ENCODE measurements at places on chromosomes 3 and 15.
A peak's percentile ranks its signal among the peaks of the same experiment; 100 is the strongest.

GRCh38 chr3:140859592-140860336, 81.9 kb upstream of the SLC25A36 start:
- DNase-seq = no peak

DNA sequence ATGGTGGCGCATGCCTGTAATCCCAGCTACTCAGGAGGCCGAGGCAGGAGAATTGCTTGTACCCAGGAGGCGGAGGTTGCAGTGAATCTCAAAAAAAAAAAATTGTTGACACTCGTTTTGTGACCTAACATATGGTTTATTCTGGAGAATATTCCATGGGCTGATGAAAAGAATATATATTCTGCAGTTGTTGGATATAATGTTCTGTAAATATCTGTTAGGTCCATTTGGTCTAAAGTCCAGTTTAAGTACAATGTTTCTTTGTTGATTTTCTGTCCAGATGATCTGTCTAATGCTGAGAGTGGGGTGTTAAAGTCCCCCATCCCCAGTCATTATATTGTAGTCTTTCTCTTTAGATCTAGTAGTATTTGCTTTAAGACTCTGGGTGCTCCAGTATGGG, 15.6 kb downstream of the IL20RB start:
- DNase-seq = no peak

GRCh38 chr3:140103986-140104645, 169.1 kb downstream of the CLSTN2 start:
- DNase-seq = no peak

DNA sequence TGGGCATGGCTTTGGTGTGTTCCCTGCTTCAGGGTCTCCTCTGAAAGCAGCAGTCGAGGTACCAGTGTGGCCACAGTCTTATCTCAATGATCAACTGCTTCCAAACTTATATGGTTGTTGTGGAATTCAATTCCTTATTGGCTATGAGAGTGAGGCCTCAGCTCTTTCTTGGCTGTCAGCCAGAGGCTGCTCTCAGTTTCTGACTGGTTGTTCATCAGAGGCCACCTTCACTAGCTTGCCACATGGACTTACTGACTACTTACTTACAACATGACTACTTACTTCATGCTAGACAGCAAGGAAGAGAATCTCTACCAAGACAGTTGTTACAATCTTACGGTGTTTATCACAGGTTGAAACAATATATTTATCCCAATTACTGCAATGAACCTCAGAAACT, 789.2 kb downstream of the DIPK2A start:
- peak; percentile 5 for DNase-seq

DNA sequence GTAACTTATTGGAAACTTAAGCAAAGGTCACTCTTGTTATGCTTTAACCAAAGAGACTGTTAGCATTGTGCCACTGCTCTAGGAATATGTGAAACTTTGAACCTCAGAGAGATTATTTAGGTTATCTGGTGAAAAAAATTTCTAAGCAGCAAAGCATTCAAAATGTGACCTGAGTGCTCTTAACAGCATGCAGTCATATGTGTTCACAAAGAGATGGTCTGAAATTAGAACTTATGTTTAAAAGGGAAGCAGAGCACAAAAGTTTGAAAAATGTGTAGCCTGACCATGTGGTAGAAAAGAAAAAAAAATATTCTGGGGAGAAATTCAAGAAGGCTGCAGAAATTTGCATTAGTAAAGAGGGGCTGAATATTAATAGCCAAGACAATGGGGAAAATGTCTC, 420.2 kb upstream of the CADM2 start:
- no peak for DNase-seq

DNA sequence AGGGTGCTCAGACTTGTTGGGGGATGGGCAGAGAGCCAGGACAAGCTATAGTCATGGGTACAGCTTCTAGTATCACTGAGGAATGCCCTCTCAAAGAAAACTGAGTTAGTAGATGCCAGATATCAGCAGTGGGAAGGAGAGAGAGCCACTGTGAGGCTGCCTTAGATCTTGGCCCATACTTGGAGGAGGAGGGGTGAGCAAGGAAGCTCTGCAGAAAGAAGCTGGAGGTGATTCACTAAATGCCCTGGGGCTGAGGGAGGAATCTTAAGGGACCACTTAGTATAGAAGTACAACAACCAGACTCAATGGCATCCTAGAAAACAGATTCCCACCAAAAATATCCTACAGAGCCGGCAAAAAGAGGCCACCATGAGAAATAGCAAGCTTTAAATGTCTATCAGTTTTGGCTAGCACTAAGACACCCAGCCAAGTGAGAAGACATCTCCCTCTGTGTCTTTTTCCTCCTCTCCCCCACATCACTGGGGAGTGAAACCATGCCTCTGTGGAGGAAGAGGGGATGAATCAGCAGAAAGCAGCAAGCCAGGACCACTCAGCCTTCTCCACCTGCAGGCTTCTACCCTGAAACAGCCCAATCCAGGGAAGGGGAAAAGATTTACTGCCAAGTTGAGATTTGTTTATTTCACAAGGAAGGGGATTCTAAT, 282.5 kb upstream of the STT3B start:
- peak; percentile 69 for DNase-seq

DNA sequence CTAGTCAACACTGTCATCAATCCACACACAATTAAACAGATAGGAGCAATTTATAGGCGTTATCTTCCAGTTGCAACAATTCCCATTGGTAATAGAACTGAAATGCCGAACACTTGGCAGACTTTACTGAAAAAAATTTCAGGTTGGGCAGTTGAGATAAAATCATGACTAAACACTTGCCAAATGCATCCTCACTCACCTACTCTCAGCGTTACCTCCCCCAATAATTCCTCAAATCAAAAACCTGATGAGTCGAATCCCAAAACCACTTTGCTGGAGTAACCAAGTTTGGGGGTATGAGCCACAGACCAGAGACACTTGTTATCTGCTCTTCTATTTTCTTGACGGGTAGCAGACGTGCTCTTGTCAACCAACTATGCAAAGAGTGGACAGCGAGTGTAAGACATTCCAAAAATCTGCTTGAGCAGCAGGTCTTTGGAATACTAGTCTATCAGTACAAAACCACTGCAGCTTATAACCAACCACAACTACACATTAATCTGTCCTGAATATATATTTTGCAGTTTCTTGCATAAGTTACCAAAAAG, 30.3 kb downstream of the PPP1R2 start:
- no peak for DNase-seq

DNA sequence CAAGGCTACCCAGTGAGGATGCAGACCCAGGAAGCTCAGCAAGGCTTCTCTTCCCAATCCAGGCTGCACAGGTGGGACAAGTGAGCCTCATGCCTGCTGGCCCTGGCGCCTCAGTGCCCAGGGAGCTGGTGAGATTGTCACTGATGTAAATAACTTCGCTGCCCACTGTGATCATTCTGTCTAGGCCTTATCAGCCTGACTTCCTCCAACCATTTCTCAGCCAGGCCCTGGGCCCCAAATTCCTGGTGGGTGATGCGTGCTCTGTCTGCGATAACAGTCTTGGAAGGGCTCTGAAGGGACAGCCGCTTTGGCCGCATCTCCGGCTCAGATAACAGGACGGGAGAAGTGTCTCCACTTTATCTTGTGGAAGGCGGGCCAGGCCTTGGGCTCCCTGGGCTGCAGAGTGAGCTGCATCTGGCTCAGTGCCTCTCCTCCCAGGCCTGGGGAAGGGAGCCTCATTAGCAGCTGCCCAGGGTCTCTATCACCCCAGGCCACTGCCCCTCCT, 2.2 kb upstream of the FBLN2 start:
- no peak for DNase-seq

DNA sequence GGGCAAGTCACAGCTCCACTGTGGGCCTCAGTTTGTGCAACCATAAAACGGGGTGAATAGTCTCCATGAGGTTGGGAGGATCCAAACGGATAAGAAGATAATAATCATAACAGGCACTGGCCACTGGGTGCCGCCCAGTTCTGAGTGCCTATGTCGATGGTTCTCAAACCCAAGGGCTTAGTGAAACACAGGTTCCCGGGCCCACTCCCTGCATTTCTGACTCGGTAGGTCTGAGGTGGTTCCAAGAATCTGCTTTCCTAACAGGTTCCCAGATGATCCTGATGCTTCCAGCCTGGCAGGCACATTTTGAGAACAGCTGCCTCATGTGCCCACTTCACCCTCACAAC, 21.2 kb downstream of the ALS2CL start:
- DNase-seq = no peak

- DNase-seq = peak; percentile 98
Measured at GRCh38 chr3:102353805-102354204, 81.0 kb upstream of the ZPLD1 start.

All from bronchial epithelial cell (primary cell).